ENCODE measurements at places on chromosomes 6 and 20.
A peak's percentile ranks its signal among the peaks of the same experiment; 100 is the strongest.

DNA sequence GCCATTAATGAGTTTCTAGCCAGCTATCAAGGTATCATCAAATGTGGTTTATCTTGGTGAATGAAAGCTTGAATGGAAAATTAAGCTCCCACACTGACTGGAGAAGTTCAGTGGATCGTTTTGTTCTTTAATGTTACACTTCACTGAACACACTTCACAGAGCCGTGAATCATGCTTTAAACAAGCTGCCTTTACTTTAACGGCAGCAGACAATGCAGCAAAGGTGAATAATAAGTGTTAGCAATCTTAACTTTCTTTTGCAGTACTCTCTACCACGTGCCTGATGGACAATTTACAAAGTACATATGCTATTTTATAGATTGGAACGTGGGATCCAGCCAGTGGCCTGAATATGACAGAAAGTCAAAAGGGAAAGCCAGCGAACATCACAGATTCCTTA, 424.5 kb downstream of the GRIK2 start:
- no peak for DNase-seq

DNA sequence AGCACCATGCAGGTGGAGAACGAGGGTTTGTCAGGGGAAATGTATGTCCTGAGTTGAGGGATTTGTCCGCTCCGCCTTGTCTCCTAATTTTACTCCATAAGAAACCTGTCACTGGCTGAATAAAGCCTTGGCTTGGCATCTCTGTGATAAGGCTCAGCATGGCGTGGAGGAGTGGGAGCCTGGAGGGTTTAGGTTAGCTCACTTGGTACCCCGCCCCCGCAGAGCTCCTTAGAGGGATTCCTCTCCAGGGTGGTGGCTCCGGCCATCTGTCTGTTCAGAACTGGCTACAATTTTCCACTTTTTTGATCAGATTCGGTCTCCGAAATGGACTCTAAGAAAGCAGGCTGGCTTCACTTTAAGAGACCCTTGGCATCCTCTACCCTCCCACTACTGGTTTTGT, 192.2 kb upstream of the SYNDIG1 start:
- DNase-seq, result no peak

DNA sequence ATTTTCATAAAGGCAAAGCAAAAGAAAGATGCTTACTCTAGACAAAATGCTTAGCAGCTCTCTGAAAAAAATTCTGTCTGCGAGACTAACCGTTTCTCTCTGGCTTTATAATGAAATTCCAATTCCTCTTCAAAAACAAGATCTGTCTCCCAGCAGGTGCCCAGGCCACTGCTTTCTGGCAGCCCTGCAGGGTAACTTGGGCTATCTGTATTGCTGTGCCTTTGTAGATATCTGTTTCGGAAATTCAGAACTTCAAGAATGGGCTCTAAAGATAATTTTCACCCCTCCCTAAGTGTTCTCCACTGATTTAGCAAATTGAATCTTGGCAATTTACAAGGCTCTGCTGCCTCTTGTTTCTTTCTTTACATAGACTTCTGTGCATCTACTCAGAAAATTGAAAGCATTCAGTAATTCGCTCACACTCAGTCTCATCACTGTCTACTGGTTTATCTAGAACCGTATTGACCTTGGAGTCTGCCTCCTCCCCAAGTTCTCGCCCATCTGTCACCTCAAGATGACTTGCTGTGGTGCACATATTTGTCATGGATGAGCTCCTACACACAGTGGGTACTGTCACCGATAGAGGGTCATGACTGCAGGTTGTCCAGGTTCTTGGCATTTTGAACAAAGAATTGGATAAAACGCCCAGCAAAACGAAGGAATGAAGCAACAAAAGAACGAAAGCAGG, 26.4 kb upstream of the FABP7 start:
- no peak for DNase-seq

- DNase-seq, result no peak
These were observed 3.3 kb upstream of the STMND1 start for GRCh38 chr6:17098538-17098937.

DNA sequence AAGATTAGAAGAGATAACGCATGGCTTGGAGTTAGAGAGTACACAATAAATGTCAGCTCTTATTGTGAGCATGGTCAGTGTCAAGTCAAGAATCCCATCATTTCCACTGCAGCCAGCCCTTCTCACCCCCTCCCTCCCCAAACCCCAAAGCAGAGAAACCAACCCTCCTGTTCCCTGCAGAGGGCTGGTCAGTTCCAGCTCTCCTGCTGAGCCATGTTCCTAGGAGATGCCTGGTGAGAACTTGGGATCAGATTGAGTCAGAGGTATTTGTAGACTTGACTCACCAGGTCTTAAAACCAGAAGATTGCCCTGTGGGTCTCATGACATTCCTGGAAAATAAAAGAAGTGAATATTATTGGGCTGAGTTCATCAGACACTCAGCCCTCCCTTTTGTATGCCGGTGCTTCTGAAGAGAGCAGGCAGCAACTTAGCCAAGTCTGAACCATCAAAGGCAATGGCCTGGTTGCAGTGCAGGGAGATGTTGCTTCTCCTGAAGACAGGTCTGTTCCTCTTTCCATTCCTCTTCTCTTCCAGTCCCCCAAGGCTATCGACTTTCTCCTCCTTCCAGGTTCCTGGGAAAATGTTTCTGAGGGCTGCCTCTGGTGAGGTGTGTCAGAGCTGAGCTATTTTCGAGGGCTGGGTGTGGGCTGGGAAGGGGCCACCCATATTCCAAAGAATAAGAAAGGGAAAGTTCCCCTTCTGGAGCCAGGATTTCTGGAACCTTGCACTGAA, 278.2 kb upstream of the SUPT3H start:
- DNase-seq, result no peak

- DNase-seq, result no peak
These were observed 173.6 kb downstream of the CDC5L start for GRCh38 chr6:44561060-44561623.

GRCh38 chr6:21596949-21597682, 3.6 kb downstream of the SOX4 start:
- no peak for DNase-seq

DNA sequence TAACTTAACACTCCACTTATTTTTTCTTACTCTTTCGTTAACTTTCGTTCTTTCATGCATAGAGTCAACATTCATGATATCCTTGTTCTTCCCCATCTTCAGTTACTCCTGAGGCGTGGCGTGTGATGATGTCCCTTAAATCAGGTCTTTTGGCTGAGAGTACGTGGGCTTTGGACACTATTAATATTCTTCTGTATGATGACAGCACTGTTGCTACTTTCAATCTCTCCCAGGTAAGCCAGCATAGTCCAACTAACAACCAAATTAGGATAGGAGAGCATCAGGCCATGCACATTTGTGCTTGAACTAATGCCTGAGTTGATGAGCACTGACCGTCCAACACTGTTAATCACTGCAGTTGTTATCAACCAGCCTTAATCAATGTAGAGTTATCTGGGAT, 119.6 kb downstream of the TMEM242 start:
- DNase-seq, result no peak

DNA sequence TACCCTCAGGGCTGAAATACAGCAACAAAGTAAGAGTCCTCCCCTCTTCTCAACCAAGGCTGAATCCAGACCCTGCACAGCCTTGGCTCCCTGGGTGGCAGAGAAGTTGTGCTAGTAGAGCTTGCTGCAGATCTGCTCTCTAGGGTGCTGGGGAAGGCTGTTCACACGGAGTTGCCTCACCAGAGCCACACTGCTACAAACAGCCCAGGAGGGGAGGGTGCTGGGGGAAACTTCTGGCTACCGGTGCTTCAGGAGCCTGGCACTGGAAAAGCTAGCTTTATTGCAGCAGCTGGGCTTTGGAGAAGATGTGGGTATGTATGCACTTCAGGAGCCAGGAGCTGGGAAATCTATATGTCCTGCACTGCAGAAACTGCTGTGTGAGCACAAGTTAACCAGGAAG, 37.6 kb upstream of the SUPT3H start:
- no peak for DNase-seq

DNA sequence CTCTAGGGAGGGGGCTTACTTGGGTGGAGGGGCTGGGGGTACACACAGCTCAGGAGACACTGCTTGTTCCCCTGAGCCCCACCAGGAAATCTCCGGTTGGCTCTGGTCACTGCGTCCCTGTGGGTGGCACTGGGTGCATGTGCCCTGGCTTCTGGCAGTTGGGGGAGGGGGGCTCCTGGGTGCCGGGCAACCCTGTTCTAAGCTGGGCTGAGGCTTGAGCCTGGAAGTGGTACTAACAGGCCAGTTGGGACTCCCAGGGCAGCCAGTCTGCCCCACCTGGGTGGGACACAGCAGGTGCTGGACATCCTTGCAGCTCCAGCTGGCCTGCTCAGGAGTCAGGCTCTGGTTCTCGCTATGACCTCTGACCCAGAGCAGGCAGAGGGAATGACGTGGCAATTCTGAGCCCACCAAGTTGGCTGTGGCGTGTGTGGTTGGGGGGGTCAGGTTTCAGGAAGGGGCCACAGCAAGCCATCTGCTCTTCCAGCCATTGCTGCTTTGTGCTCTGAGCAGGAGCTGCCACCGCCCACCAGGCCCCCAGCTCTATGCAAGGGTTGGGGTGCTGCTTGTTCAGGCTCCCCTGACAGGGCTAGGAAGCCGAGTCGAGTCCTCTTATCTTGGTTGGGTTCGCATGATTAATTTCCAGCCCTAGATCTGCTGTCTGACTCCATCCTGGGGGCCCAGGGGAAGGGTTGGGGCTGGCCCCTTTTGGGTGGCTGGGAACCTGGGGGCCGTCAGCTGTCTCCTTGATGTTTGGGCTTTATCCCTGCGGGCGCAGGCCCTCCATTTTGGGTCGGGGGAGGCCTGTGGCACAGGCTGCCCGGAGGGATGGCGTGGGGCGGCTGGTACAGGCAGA, 590 bp downstream of the C20orf204 start:
- DNase-seq, result no peak

GRCh38 chr6:137000825-137001224, 43.9 kb downstream of the IL20RA start:
- no peak for DNase-seq

GRCh38 chr6:134835993-134836392, 113.9 kb downstream of the ALDH8A1 start:
- no peak for DNase-seq

GRCh38 chr6:35687658-35688604, 784 bp downstream of the FKBP5 start:
- peak; percentile 35 for DNase-seq

GRCh38 chr6:149867876-149868640, 3.9 kb upstream of the LRP11 start:
- DNase-seq, result no peak

DNA sequence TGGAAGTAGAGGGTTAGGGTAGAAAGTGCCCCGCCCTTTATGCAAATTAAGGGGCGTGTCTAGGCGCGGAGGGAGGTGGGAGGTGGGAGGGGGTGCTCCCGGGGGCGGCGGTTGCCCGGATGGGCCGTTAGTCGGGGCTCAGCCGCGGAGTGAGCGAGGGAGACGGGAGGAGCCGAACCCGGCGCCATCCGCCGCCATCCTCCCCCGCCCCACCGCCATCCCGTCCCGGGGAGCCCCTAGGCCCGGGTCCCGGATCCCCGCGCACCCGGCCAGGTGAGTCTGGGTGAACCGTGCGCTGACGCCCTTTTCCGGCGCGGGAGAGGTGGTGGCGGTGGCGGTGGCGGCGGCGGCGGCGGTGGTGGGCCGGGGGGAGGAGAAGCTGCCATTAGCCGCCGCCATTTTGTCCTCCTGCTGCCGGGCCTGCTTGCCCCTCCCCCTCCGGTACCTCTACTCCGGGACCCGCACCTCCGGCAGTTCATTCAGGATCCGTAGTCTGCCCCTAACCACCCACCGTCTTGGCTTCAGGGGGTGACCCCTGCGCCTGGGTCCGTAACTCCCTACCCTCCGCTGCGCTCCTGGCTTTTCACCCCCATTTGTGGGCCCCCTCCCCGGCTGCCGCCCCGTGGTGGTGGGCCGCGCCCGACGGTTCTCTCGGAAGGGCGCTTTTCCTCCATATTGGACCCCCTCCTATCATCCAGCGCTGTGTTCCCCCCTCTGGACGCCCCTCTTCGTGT, at the start of gene PRRC2A:
Gene PRRC2A, plus strand, starts transcription at position 130 of the 734 bp plus-strand sequence. CDS start 2,075 bp downstream, outside the sequence.
- peak; percentile 95 for DNase-seq

DNA sequence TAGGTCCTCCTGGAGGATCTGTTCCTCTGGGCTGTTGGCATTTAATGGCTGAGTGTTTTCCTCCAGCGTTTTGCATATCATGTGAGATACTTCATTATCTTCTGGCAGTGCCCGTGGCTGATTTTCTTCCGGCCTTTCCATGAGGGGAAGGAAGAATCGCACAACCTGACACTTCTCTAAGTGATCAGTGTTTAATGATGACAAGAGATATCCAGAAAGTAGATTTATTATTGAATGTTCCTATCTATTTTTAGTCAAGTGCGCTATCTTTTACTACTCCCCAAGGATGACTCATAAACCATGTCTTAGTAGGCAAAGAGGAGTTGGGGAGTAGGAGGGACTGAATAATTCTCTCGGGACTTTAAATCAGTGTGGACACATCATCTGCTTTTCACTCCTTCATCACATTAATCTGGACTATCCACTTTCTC, 149.7 kb downstream of the PLCB4 start:
- no peak for DNase-seq

DNA sequence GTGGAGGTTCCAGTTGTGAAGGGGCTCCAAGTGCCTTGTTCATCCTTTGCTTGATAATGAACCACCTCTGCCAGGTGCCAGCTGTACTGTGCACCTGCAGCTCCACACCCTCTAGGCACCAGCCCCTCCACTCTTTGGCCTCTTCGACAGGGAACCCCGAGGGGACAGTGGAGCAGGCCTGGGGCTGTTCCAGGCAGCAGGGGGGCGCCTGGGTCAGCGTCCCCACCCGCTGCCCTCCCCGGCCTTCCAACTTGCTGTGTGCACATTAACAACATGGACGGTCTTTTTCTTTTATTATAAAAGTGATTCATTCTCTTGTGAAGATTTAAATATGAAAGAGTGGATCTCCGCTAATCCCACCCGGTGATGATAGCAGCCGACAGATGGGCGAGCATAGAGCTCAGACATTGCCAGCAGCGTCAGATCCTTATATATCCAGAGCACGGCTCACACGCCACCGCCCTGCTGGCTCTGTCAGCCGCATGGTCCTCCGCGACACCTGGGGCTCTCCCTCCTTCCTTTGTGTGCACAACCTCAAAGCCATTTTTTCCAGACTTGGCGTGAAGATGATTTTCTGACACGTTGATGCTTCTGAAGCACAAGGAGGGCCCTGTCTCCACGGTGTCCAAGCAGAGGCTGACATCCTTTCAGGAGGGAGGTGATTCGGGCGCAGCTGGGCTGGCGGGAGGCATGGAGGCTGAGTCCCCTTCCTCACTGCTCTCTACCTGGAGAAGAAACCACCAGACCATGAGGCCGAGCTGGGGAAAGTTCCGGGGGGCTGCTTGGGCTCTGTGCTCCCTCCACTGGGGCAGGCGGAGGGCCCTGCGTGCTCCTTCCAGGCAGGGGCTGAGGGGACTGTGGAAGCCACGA, 22.2 kb upstream of the MRGBP start:
- DNase-seq, result no peak

DNA sequence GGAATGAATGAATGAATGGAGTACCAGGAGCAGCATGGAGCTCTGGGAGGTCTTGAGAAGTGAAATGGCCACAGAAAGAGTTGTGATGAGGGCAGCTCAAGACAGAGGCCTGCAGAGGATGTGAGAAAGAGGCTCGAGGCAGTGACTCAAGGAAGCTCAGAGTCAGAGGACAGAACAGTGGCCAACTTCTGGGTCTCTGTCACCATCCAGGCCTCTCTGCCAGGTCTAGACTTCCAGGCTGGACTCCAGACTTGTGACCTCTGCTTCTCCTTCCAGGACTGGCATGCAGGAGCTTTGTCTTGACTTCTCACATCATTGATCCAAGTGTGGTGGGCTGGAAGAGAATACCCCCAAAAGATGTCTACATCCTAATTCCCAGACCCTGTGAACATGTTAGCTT, 119.8 kb downstream of the TOX2 start:
- DNase-seq, result no peak

GRCh38 chr6:127221201-127221600, 45.5 kb upstream of the RNF146 start:
- no peak for DNase-seq

GRCh38 chr20:44445742-44446710, 29.6 kb upstream of the TTPAL start:
- DNase-seq, result no peak

Measured in stimulated activated CD4-positive, alpha-beta T cell treated with anti-CD3 and anti-CD28 coated beads, Interleukin-1b, Interleukin-23, amount 100 ng/mL, for 24 hours (primary cell).